GM13977 (cell line): ENCODE measurements at places on chromosomes 3 and 15.

GRCh38 chr3:197417441-197417840, 119.0 kb upstream of the DLG1 start:
- DNase-seq: no peak

- no peak for DNase-seq
Observed at GRCh38 chr3:194497799-194498575, 11.2 kb upstream of the ATP13A3 start.

- no peak for DNase-seq
Observed at GRCh38 chr3:127097481-127097880, 95.5 kb upstream of the PRR23E start.

- DNase-seq: no peak
Observed at GRCh38 chr3:37214076-37214475, 39.7 kb upstream of the LRRFIP2 start.

- DNase-seq: no peak
Observed at GRCh38 chr3:71397046-71397445, 186.5 kb downstream of the FOXP1 start.
